Chondrocyte (in vitro differentiated cells): ENCODE measurements at places on chromosomes 1 and 21. TPM values are rescaled to one million over a fixed set of nuclear protein-coding genes. Genes with fewer than 3 reads are reported as not detected.

Gene ZMYM4
- total RNA-seq: 51.0 to 54.2 TPM (median 51.8 TPM) in 3 replicates

Gene SERPINC1
- 0.22 to 0.51 TPM in 2 of 3 replicates, not detected in the other for total RNA-seq

Gene LRRC8B
- 1.2 to 3.2 TPM (median 1.5 TPM) in 3 replicates for total RNA-seq

Gene SLAMF7
- total RNA-seq: not detected in 3 replicates

Gene PEAR1
- total RNA-seq: 1.4 to 13.7 TPM (median 9.9 TPM) in 3 replicates

Gene LCE6A
- total RNA-seq: not detected in 3 replicates

Gene C1QC
- total RNA-seq: not detected in 3 replicates

Gene FCER1G
- not detected in 3 replicates for total RNA-seq

Gene PGLYRP4
- not detected in 3 replicates for total RNA-seq

Gene DEDD
- total RNA-seq: 34.7 to 38.3 TPM (median 36.7 TPM) in 3 replicates

Gene SERTAD4
- total RNA-seq: 39.1 to 71.7 TPM (median 43.5 TPM) in 3 replicates

Gene RUNX1
- total RNA-seq: 37.9 to 73.5 TPM (median 39.7 TPM) in 3 replicates

Gene NFASC
- total RNA-seq: 0.20 to 0.28 TPM in 2 of 3 replicates, not detected in the other

Gene PALMD
- 6.2 to 16.5 TPM (median 6.9 TPM) in 3 replicates for total RNA-seq

Gene OR2T35
- total RNA-seq: not detected in 3 replicates

Gene SYNC
- 66.8 to 72.5 TPM (median 71.8 TPM) in 3 replicates for total RNA-seq

Gene MAEL
- 0.56 TPM in 1 of 3 replicates, not detected in the others for total RNA-seq

Gene ANGPTL3
- total RNA-seq: 0.10 TPM in 1 of 3 replicates, not detected in the others

Gene OR2G6
- not detected in 3 replicates for total RNA-seq

Gene FBXO2
- total RNA-seq: 1.2 to 1.6 TPM (median 1.2 TPM) in 3 replicates

Gene TMEM222
- total RNA-seq: 31.6 to 34.7 TPM (median 34.6 TPM) in 3 replicates

Gene ST6GALNAC5
- total RNA-seq: 6.2 to 7.9 TPM (median 7.3 TPM) in 3 replicates

Gene ENSA
- 85.5 to 125 TPM (median 85.7 TPM) in 3 replicates for total RNA-seq

Gene LYPD8
- not detected in 3 replicates for total RNA-seq
